Osteoblast (primary cell): ENCODE measurements at places on chromosomes 16 and 17. TPM values are rescaled to one million over a fixed set of nuclear protein-coding genes. Genes with fewer than 3 reads are reported as not detected.
A peak's percentile ranks its signal among the peaks of the same experiment; 100 is the strongest.

- peak; percentile 80 for DNase-seq
Measured at GRCh38 chr17:44581868-44582267, 24.6 kb downstream of the FZD2 start.

GRCh38 chr17:45641541-45641940 is 142.6 kb upstream of the CRHR1 start:
- DNase-seq, result no peak

DNA sequence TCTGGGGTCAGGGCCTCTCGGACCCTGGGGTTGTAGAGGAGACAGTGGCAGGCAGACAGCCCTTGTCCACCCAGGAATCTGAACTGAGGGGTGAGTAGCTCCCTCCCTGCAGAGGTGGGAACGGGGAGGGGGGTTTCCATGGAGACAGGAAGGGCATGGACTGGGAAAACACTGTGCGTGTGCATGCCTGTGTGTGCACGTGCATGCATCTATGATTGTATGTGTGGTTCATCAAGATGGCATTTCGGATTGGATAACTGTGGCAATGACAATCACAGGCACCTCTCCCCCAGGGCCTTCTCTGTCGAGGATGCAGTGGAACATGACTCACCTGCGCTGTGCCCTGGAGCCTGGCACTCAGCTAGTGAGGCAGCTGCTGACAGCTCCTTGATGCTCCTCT is 6.1 kb upstream of the CD300C start:
- no peak for DNase-seq

GRCh38 chr16:1275791-1276579 is 20.1 kb downstream of the TPSD1 start:
- DNase-seq, result peak; percentile 74

- peak; percentile 78 for DNase-seq
Measured at GRCh38 chr17:60173304-60173819, 23.6 kb downstream of the CA4 start.

DNA sequence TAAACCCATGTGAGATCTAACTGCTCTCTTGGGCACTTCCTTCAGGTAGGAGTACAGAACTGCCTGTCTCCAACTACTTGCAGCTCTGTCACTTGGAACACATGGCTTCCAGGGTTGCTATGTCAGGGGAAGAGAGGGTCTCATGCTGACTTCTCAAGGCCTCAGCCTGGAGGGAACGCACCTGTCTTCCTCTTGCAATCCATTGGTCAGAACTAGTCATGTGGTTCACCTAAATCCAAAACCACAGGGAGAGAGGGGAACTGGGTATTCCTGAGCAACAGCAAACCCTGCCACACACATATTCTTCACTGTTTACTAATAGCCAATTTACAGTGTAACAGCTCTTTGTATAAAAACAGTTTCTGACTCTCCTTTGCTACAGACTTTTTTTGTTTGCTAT is 206.1 kb downstream of the KCNJ2 start:
- no peak for DNase-seq

DNA sequence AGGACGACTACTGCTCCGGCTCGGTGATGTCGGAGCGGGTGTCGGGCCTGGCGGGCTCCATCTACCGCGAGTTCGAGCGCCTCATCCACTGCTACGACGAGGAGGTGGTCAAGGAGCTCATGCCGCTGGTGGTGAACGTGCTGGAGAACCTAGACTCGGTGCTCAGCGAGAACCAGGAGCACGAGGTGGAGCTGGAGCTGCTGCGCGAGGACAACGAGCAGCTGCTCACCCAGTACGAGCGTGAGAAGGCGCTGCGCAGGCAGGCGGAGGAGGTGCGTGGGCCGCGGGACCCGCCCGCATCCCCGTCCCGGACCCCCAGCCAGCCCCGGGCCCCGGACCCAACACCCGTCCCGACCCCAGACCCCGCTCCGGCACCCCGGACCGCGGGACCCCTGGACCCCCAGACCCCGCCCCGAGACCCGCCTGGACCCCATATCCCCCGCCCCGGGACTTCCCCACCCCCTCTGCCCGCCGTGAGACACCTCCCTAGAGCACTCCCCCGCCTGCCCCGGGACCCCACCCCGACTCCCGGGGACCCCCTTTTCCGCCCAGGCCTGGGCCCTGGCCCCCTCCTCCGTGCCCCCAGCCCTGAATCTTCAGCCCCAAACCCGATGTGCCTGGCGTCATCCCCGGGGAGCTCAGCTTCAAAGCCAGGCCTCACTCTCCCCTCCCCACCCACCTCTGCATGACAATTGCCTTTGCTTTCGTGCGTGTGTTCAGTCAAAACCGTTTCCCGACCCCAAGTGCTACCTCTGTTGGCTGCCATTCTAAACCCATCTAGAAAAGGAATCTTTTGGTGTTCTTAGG is 594 bp downstream of the MAPK8IP3 start:
- peak; percentile 92 for DNase-seq

- no peak for DNase-seq
Measured at GRCh38 chr16:12303653-12304052, 327.1 kb downstream of the SNX29 start.

- DNase-seq, result no peak
Measured at GRCh38 chr17:57493171-57493570, 236.8 kb downstream of the MSI2 start.

GRCh38 chr17:29827179-29827578 is 102.8 kb downstream of the SSH2 start:
- DNase-seq, result no peak

DNA sequence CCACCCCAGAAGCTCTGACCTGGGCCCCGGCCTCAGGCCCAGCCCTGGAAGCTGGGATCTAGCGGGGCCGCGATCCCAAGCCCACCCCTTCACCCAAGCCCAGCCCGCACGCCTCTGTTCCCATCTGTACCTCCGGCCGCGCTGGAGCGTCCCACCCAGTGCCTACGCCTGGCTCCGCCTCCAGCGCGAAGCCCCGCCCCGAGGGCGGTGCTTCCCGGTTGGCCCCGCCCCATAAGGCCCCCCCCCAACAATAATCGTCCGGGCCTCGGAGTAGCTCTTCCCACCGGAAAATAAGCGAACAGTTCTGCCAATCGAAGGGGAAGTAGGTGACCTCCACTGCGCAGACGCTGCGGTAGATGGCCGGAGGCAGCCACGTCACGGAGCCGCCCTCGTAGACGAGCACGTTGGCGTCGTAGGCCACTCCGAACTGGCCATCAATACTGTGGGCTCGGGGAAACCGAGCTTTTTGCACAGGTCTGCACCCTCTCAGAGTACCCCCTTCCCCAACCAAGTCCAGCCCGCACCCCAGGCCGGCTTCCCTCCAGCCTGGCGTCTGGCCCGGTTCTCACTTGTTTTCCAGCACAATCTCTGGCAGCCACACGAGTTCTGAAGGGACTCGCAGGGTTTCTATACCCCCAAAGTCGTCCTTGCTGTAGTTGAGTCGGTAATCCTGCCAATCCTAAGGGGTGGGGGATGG is 1.1 kb downstream of the CHRNE start:
- DNase-seq, result peak; percentile 90

DNA sequence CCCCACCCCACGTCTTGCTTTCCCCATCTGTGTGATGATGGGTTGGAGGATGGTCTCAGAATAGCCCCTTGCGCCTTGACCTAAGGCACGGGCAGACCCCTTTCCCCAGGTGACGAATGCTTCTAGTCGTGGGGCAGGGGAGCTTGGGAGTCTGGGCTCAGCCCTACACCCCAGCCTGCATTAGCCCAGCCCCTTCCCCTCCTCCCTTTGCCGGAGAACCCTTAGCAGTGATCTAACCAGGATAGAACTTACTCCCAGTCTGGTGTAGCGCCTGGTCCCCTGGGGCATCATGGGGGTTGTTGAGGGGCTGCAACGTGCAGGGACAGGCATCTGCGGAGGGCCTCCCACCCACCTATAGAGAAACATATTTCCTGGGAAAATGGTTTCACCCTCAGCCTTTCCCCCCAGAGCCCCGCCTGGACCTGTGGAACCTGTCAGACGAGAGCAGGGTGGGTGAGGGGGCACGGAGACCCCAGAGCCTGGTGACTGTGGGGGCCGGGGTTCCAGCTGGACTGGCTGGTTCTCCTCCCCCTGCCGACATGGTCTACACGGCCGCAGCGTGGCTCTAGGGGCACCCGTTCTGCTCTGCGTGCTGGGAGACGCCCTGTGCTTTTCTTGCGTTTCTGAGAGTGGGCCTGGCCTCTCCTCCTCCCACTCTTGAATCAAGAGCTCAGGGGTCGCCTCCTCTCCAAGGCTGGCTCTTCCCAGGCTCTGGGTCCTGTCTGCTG is 4.7 kb downstream of the SMTNL2 start:
- DNase-seq, result peak; percentile 47

DNA sequence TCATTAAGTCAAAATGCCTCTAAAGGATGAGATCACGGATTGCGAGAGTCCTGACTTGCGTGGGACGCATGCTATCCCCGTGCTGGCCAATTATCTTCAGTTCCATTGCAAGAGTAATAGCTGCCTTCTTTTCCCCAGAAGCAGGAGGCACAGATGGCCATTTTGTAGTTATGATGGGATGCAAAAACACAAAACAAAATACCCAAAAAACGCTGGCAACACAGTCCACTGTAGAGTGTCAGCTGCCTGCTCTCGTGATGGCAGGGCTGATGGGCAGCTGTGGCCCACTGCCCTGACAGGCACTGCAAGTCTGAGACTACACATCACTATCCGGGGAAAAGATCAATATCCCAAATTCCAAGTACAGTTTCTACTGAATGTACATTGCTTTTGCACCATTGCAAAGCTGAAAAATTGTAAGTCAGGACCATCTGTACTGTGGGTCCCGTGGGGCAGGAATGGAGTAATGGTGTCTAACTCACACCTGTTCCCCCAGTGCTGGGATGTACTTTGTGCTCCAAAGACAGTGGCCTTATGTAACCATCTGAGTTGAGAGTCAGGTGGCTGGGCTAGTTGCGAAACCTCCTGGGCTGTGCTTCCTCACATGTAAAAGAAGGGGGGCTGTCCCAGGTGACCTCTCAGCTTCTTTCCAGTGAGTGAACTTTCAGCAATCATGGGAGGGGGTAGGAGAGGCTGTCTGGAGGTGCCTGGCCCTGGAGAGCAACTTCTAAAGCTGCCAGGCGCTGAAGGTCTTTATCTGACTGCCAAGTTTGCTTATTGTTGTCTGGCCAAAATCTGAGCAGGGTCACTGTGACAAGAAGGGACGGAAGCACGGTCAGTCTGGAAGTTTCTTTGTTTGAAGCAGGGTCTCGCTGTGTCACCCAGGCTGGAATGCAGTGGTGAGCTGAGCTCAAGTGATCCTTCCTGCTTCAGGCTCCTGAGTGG is 4.7 kb downstream of the SLC47A1 start:
- DNase-seq, result no peak

DNA sequence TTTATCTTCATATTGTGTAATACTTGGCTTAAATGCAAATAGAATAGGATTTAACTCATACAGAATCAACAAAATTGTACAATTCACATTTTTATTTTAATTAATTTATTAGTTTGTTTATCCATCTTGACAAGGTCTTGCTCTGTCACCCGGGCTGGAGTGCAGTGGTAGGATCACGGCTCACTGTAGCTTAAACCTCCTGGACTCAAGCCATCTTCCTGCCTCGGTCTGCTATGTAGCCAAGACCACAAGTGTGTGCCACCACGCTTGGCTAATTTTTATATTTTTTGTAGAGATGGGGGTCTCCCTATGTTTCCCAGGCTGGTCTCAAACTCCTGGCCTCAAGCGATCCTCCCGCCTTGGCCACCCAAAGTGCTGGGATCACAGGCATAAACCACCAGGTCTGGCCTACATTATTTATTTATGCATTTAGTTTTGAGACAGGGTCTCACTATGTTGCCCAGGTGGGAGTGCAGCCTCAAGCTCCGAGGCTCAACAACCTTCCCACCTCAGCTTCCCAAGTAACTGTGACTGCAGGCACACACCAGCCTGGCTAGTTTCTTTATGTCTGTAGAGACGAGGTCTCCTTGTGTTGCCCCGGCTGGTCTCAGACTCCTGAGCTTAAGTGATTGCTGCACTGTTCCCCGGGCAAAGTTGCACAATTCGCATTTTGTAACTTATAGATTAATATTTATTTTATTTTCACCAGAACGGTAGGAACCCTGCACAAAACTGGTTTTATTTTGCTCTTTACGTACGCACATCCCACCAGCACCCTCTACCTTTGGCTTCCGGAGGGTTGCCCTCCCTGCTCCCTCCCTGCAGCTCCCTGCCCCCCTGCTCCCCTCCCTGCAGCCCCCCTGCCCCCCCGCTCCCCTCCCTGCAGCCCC is 4.9 kb downstream of the DPEP1 start:
- no peak for DNase-seq

C16orf96 gene
- under 0.01 TPM in 1 of 2 replicates, not detected in the other for total RNA-seq

NOD2 gene
- total RNA-seq, result under 0.01 and 0.29 TPM in 2 replicates

FNDC8 gene
- not detected in 2 replicates for total RNA-seq

PAGR1 gene
- 16.8 and 19.9 TPM in 2 replicates for total RNA-seq

ERN2 gene
- 0.29 TPM in 1 of 2 replicates, not detected in the other for total RNA-seq

FBXW10 gene
- under 0.01 TPM in 1 of 2 replicates, not detected in the other for total RNA-seq

C17orf107 gene
- total RNA-seq, result 4.0 and 5.3 TPM in 2 replicates

EPN3 gene
- not detected in 2 replicates for total RNA-seq

NPIPB12 gene
- 17.7 and 30.4 TPM in 2 replicates for total RNA-seq

NQO1 gene
- 327 TPM in 2 replicates for total RNA-seq
